ENCODE measurements at places on chromosomes 2 and 18.

- DNase-seq: no peak
Measured at GRCh38 chr2:24915796-24916195, 4.2 kb downstream of the ADCY3 start.

DNA sequence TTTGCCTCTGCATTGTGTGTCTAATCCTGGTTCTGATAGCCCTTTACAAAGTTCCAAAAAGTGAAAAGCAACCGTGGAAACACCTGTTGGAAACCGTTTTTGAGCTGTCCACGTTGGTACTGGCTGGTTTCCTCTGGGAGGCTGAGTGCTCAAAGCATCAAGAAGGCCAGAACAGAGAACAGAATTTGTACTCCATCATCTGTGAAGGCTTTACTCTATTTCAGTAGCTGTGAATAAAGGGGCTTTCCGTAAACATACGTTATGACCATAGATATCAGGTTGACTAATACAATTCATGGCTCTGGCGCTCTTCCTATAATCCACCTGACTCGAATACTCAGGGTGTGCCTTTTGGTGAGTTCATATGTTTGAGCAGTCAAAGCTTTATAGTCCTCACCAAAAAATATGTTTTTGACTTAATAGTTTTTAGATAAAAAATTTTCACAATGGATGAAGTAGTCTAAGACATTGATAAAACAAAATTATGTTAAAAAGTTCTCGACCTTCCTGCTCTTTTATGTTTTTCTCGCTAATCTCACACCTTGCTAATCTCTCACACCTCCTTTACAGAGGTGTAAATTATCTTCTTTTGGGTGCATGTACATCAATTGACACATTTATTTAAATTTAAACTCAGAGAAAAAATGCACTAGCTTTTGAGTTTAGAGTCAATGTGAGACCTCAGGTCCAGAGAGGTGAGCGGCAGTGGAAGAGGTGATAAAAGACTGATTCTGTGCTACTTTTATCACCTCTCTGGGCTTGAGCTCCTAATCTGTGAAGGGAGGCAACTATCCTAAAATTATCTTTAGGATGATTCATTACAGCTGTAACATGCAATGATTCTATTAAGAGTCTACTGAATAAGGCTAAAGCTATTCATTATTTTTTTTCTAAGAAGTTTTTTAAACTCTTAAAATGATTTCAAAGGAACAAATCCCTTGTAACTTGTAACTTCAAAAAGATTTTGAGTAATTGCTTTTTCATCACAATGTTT lies 65.3 kb downstream of the CXCR4 start:
- no peak for DNase-seq

GRCh38 chr18:34710458-34710914 lies 388 bp downstream of the DTNA start:
- DNase-seq: no peak

- DNase-seq: no peak
Measured at GRCh38 chr2:59282374-59283057, 1041.4 kb upstream of the FANCL start.

GRCh38 chr2:215486291-215487001 lies 50.6 kb upstream of the FN1 start:
- no peak for DNase-seq

- no peak for DNase-seq
Measured at GRCh38 chr2:234677758-234678538, 181.1 kb upstream of the ARL4C start.

GRCh38 chr2:148725564-148725963 lies 81.0 kb downstream of the EPC2 start:
- DNase-seq: no peak

DNA sequence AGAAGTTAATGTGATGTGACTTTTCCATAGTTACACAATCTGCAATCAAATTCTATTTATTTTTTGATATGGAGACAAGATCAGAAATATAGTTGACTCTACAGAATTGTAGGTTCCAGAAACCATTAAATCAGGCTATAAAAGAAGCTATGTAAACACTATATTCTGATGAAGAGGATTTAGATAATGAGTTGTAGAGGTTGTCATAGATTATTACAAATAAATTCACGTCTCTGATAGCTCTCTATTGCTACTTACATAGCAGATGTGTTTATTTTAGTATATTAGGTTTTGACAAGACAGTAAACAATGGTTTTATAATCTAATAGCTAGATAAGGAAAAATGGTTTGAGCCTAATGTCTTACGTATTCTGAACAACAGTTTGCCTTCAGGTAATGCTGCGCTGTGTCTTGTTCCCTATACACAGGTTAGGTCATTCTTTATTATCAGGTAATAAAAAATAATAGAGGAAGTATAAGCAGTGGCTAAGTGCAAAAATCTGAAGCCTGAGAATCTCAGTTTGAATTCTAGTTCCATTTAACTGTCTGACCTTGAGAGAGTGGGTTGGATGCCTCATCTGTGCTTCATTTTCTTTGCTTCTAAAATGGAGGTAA lies 93.4 kb downstream of the PPP1R1C start:
- DNase-seq: no peak

DNA sequence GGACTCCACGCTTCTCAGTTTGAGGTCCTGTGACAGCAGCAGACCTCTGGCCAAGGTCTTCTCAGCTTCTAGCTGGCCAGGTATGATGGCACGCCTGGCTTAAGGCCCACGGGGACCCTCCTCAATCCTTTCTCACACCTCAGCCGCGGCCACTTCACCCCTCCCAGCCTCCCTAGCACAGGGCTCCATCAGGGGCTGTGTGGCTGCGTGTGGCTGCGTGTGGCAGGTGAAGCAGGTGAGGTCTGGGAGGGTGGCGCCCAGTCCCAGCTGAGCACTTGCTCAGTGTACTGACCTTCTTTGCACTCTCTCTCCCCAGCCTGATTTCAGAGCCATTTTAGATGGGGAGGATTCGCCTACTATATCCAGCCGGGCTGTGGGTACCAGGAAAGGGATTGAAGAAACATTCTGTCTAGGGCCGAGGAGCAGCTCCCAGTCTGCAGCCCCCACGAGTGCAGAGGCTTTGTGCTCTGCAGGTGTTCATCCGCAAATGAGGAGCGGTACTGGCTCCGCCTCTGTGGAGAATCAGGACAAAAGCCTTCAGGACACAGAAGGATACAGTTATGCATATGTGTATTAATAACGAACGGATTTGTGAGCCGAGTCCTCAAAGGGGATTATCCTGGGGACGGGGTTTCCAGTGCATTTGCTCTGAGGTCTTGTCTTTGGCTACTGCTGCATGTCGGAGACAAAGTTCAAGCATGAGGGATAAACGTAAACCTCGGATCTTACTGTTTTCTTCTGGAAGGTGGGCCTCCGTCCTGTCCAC lies 236.9 kb upstream of the RAB6C start:
- no peak for DNase-seq

DNA sequence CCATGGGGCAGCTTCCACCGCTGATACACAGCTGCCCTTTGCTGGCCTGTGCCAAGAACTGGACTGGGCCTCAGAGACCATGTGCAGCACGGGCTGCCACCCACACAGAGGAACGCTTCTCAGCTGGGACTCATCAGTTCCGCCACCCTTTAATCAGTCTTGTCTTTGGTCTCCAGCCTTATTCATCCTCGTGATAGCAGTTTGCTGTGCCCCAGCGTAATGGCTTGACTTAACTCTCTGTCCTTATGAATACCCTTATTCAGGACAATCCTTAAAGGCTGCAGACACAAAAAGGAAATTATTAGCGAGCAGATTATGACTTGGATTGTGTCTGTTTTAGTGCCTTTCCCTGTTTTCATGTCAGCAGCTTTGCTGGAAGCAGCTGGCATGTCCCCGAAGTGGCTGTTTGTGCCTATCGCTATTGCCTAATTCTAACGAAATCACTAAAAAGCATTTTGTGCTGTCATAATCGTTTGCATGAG lies 108.9 kb upstream of the DAPL1 start:
- DNase-seq: no peak

DNA sequence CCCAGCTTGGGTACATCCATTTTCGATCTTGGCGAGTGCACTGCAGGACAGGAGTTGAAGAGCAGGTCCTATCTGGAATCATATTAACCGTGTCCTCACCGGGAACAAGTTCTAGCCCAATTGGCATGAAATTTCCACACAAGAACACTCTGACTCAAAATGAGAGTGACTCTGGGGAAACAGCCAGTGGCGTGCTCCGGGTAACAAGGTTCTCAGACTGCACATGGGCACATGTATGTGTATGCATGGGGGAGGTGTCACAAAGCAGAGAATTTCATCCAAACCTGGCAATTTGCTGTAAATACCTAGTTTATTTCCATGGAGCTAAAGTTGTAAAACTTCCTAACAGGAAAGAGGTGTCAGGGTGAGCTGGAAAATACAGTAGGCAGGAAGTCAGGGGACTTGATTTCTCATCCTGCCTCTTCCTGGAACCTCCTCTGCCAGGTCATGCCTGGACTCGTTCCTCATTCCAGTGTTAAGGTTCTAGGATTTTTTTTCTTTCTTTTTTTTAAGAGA lies 1.7 kb downstream of the TUBB6 start:
- DNase-seq: no peak

- no peak for DNase-seq
Measured at GRCh38 chr2:136051001-136051724, 65.7 kb upstream of the DARS1 start.

DNA sequence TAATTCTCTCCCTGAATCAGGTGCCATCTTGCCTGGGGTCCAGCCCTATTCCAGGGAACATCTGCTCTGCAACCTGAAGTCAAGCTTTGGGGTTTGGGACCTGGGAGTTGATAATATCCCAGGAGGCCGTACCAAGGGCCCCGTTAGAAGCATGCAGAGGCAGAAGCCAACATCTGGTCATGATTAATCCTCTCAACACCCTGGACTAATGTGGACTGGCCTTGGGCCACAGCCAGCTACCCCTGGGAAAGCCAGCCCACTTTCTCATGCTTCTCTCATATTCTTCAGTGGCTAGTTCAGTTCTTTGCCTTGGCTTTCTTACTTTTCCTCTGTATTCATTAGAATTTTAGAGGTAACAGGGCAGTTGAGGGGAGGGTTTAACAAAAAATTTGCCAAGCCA lies 515.6 kb upstream of the NRP2 start:
- DNase-seq: no peak

DNA sequence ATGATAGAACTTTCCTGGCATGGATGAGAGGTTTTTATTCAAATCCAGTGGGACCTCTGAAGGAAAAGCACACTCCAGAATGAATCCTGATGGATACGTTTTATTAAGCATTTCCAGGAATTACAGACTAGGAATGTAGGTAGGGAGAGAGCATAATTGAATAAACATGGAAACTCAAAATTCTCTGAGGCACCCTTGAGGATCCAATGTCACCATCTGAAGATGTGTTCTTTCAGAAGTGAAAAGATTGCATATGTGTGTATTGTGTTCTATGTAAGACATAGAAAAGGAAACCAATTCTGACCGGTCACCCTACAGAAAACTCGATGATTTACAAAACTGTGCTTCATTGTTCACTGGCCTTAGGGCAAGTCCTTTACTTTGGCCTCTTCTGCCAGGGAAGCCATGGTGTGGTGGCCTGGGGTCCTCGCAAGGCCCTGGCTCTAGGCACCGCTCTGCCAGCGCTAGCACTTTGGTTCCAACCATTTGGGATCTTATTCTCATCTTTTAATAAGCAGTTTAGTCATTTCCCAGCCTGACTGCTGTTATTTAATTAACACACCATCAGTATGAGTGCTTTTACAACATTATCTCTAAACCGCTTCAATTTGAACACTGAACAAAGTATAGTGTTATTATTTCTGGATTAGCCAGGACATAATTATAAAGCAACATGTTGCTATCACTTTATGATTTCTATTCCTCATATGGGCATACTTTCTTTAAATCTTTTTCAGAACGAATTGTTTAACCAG lies 4.5 kb upstream of the GKN1 start:
- no peak for DNase-seq

DNA sequence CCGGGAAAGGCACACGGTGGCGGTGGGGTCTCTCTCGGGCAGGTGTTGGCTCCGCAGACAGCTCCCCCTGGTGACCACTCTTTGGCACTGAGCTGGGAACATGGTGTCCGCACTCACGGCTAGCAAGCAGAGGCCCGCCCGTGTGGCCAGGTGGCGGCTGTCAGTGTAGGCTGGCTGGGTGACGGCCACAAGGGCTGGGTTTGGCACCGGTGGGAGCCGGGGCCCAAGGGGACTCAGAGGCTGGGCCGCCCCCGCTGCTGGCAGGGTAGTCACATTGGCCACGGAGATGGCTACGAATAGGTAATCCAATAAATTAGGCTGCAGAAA lies 1071.7 kb downstream of the RPIA start:
- DNase-seq: no peak

- DNase-seq: no peak
Measured at GRCh38 chr18:74702950-74703349, 105.3 kb downstream of the ZNF407 start.

GRCh38 chr2:115763601-115764000 lies 1321.2 kb downstream of the DPP10 start:
- no peak for DNase-seq

GRCh38 chr2:6876309-6876708 lies 1.3 kb upstream of the RSAD2 start:
- DNase-seq: no peak

GRCh38 chr2:98555696-98556095 lies 52.6 kb downstream of the COA5 start:
- DNase-seq: no peak

DNA sequence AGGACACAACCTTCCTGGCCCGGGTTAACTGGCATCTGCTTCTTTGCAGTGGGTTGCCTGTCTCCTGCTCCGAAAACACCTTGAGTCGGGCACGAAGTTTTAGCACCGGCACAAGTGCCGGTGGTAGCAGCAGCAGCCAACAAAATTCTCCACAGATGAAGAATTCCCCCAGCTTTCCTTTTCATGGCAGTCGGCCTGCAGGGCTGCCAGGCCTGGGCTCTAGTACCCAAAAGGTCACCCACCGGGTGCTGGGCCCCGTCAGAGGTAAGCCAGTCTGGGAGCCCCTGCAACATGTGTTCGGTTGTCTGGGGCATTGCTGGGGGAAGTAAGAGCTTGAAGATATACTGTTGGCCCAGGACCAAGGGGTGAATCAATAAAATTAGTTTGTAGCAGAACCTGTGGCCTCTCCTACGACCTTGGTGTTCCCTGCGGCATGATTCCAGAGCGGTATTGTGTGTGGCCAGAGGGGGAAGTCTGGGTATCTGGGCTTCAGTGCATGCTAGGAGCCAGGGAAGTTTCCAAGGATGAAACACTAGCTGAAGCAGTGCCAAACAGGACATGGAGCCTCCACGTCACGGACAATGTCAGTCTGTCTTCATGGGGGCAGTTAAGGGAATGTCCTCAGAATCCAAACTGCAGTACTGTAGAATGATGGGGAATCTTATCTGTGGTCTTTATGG lies 7.8 kb downstream of the AGBL5 start:
- DNase-seq: no peak

- DNase-seq: no peak
Measured at GRCh38 chr2:192749611-192750200, 555.0 kb upstream of the TMEFF2 start.

DNA sequence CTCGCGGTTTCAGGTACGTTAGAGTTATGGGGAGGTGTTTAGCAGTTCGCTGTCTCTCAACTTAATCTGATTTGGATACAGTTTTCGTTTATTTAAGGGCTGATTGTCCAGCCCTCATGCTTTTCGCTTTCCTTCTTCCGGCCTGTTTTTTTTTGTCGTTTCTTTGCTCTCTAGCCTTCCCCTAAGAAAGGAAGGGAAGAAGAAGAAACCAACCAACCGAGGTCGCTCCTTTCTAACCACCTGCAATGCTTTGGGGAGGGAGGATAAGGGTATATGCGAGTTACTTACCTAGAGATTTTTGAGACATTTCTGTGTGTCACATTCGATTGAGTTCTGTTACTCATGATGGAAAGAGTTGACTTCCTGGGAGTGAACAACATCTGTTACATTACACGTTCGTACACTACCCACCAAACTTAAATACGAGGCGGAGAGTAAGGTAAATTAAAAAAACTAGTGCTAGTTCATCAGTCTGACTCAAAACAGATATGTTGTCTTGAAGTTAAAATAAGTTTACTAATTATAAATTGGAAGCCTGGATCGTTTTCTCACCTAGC lies 918 bp downstream of the EIF5B start:
- DNase-seq: no peak

GRCh38 chr2:173667415-173667814 lies 297.8 kb downstream of the SP3 start:
- DNase-seq: no peak

Measured in NCI-H2029 (cell line).